Effector memory CD8-positive, alpha-beta T cell (primary cell): ENCODE measurements at places on chromosomes 13 and 19.

DNA sequence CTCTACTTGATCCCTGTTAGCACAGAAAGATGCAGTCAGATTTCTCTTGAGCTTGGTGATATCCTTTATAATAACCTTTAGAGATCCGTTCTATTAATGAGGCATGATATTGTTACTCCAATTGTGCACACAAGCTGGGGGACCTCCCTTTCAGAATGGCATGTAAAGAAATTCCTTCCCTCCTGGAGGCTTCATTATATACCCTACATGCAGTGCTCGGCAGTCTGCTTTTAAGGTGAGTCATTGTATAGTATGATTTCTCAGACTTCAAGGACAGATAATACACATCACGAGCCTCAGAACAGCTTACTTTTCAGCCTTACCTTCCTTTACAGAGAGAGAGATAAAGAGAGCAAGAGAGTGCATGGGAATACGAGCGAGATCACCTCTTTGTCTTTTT lies 261.3 kb downstream of the ATP8A2 start:
- no peak for DNase-seq

- DNase-seq = no peak
Measured at GRCh38 chr19:14510311-14511228, 7.6 kb downstream of the DNAJB1 start.

GRCh38 chr13:32229443-32229842 lies 85.7 kb downstream of the ZAR1L start:
- DNase-seq = no peak

- DNase-seq = no peak
Measured at GRCh38 chr19:46544651-46545050, 49.0 kb upstream of the PNMA8B start.

DNA sequence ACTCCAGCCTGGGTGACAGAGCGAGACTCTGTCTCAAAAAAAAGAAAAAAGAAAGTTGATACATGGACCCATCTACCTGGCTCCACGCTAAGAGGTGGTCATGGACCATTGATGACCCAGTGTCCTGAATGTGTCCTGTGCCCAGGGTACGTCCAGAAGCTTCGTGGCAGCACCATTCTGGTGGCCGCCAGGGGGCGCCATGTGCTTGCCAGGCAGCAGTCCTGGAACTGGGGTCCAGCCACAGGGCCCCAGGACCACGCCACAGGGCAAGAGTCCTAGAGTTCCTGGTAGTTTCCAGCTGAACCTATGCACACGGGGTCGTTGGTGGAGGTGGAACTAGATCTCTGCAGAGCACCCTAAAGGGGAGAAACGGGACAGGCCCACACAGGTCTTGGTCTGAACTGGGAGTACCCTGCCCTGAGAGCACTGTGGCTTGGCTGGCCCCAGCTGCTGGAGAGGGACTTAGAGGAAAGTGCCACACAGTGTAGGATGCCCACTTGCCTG lies 19.9 kb upstream of the FBXO27 start:
- DNase-seq = peak; percentile 73

DNA sequence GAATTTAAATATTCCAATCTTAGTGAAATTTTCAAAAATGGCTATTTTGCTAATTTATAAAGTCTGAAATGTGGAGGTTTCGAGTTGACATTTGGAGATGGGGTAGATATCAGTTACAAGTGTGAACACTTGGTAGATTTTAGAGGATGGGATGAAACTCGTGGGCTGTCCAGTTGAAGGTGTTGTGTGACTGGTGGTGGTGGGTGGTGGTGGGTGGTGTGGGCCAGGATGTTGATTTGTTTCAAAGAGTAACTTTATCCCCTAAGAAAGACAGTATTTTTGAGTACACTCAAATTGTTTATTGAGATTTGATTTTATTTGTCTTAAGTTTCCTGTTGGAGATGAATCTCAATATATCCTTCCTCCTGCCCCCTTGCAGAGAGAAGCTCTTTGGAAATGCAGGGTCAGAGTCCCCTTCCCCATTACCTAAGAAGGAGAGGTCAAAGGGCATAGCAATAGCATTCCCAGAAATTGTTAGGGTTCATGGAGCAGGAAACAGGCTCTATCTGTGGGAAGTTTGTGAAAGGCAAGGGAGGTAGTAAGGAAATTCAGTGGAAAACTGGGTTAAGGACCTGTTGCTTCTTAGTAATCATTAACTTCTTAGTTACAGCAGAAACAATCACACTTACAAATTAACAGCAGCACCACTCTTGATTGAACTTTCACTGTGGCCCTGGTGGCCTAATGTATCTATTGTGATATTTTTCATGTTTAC lies 133.6 kb upstream of the RNF113B start:
- no peak for DNase-seq

DNA sequence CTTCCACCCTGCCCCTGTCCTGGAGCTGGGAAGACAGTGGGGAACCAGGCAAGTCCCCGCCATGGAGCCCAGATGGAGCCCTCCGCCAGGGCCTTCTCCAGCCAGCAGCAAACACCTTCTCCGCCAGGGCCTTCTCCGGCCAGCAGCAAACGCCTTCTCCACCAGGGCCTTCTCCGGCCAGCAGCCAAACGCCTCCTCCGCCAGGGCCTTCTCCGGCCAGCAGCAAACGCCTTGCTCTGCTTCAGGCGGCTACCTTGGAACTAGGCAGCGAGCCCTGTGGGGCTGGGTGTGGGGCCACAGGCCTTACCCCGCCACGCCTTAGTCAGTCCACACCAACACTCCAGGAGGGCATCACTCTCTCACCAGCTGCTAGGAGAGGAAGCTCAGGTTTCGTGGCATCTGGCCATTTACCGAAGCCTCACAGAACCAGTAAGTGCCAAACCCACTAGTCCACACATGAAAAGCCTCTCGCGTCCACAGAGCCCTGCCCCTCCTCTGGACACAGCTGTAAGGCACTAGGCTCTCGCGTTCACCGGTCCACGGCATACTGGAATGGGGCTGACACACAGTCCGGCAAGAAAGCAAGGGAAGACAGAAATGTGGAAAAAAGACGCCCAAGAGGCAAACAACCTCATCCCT lies 41.0 kb downstream of the MLLT1 start:
- DNase-seq = no peak

- no peak for DNase-seq
Measured at GRCh38 chr19:18008814-18009213, 844 bp downstream of the ARRDC2 start.

DNA sequence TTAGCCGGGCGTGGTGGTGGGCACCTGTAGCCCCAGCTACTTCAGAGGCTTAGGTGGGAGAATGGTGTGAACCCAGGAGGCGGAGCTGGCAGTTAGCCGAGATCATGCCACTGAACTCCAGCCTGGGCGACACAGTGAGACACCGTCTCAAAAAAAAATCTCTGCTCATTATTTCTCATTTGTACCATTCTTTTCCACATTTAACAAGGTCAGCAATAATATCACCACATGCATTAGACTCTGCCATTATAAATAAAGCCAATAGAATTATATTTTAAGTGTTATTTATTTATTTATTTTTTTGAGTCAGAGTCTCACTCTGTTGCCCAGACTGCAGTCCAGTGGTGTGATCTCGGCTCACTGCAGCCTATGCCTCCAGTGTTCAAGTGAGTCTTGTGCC lies 24.2 kb downstream of the UGGT2 start:
- no peak for DNase-seq

DNA sequence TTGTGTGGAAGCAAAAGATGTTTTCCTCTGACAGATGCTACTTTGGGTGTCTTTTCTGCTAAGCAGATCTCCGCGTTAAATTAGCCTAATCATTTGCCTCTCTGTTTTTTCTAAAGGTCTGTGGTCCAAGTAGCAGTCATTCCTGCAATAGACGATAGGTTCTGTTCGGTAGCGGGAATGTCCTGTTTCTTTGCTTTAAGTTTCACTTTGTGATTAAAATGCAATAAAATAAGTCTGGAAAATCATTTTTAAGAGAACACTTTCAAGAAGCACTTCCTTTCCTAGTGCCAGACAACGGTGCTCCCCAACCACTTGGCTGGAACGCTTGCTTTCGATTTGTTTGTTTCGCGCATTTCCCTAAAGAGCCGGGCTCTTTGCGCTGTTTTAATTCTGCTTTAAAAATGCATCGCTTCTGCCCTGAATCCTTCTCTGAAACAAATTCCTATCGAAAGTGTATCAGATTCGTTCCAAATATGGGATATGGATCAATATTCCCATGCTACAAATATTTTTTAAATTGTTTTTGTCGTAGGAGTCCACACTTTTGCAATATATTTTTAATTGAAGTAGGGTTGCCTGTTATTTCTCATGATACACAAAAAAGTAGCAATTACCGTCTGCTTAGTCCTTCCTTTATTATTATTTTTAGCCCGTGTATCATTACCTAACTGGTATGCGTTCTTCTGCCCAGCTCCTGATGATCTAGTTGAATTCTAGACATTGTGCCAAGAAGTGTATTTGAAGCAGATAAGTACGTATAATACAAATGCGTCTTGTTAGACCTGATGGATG lies 14.2 kb downstream of the ZIC2 start:
- no peak for DNase-seq

- DNase-seq = no peak
Measured at GRCh38 chr13:20547479-20547908, 19.5 kb upstream of the IFT88 start.
